Fibroblast of the aortic adventitia (primary cell): ENCODE measurements at places on chromosomes 4 and X. TPM values are rescaled to one million over a fixed set of nuclear protein-coding genes. Genes with fewer than 3 reads are reported as not detected.

Gene RAB41
- not detected in 2 replicates for total RNA-seq

Gene KIAA1210
- not detected in 2 replicates for total RNA-seq

DNA sequence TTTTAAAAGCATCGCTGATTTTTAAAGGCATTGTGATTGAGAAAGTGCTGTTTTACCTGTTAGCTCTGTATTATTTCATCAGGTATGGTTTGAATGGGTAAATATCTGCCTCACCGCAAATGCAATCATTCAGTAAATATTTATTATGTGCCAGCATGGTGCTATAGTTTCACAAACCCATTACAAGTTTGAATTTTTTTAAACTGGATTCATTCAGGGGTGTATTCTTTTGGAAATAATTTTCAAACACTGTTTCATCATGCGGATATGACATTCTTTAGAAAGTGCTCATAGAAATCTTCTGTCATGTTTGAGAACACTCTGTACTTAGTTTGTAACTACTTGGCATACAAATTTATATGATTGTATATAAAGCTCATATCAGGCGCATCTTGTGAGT lies 37.2 kb downstream of the LIMCH1 start:
- DNase-seq = no peak

DNA sequence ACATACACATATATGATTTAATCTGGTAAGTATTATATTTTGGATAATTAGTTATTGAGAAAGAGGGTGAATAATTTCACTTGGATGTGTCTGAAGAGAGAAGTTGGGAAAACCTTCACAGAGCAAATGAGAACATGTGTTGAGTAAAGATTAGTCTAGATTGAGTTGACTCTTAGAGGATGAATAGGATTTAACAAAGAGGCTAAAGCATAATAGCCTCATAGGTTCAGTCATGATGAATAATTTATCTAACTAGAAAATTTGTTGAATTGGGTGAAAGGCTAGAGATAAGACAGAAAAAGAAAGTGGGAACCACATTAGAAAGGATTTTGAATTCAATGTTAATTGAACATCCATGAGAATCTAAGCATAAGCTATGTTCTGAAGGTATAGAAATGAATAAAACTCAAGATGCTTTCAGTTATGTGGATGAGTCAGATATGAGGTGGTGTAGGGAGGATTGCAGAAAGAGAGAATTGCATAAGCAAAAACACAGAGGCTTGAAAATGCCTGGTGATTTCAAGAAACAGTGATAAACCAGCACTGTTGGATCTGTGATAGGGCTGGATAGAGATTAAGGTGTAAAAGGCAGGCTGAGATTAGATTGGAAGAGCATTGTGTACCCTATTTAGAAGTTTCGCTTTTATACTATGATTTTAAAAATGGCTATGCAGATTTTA lies 207.6 kb upstream of the NR3C2 start:
- DNase-seq = peak; percentile 1
